Fibroblast of pulmonary artery (primary cell): ENCODE measurements at places on chromosomes 1 and 21.
A peak's percentile ranks its signal among the peaks of the same experiment; 100 is the strongest.

DNA sequence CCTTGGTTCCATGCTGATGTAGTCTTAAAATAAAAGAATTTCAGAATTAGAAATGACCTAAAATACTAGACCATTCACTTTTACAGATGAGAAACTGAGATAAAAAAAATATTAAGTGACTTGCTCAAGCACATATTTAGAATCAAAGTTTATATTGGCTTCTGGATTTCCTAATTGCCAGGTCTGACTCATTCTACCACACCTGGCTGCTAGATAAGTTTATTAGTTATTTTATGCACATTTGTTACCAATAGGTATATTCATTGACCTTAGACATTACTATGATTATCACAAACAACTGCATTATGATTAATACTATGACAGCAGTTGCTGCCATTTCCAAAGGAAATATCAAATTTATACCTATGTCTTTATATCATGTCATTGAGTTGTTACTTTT lies 497.5 kb downstream of the RWDD3 start:
- no peak for DNase-seq

- DNase-seq, result no peak
Observed at GRCh38 chr1:214006845-214007244, 19.1 kb downstream of the PROX1 start.

DNA sequence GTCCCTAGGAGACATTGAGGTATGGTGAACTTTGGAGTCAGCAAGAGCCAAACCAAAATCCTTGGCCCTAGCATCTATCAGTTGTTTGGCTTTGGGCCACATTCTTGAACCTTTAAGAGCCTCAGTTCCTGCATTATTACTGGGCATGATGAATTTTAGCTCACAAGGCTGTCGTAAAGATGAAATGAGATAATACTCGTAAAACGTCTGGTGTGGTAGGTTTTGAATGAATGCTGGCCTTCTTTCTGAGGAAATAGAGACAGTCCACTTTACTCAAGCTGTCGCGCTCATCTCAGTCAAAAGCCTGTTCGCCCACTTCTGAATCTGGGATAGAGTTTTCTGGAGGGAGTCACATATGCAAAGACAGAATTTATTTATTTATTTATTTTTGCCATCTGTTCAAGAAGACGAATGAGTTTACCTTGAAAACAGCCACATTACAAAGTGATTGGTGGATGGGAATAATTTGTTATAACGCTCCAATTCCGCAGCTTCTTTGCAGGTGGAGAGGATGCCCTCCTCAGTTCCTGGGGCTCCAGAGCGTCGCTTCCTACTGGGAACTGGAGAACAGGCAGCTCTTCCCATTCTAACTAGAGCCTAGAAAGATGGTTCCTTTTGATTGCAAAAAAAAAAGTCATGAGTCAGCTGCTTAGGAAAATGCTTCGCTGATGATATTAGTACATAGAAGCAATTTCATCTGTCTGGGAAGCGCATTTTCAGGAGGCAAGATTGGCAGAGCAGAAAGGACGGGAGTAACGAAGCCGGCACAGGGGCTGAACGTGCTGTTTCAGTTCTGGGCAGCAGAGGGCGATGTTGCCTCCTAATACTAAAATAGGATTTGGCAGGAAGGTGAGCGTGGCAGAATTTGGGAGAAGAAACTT lies 49.9 kb upstream of the CYP2J2 start:
- DNase-seq, result peak; percentile 69

DNA sequence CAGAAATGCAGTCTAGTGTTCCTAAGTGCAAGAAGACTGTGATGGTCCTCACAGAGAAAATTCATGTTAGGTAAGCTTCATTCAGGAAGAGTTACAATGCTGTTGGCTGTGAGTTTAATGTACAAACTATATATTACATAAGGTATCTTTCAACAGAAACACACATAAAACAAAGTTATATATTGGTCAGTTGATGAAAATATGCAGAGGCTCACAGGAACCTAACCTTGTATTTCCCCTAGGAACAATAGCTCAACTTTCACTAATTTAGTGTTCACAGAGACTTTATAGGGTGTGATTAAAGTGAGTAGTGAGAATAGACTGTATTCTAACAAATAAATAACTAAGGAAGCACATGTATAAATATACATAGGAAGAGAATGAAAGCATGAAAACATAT lies 676.9 kb upstream of the ADGRL4 start:
- no peak for DNase-seq

GRCh38 chr1:220426989-220427388 lies 100.9 kb upstream of the MARK1 start:
- no peak for DNase-seq

- no peak for DNase-seq
Observed at GRCh38 chr1:211200311-211200710, 58.9 kb upstream of the RCOR3 start.

- DNase-seq, result peak; percentile 97
Observed at GRCh38 chr1:153697191-153698019, 18.9 kb downstream of the NPR1 start.

- DNase-seq, result peak; percentile 86
Observed at GRCh38 chr21:46035809-46036695, 54.5 kb downstream of the COL6A1 start.

- no peak for DNase-seq
Observed at GRCh38 chr1:149848340-149849110, 50.8 kb upstream of the BOLA1 start.

DNA sequence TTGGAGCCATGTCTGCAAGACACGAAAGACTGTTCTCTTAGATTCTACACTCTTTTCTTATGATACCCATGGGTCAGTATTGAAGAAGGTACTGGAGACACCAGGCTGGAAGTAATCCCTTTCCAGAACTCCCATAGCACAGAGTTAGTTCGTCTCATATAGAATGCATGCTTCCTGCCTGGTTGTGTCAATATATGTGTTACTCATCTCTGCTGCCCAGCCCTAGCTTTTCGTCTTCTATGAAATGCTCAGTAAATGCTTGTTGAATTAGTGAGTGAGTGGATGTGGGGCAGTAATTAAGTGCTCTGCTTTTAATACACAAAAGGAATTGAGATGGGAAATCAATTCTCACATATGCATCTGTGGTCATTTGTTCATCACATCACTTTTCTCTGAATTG lies 32.1 kb downstream of the ADCY10 start:
- DNase-seq, result no peak

DNA sequence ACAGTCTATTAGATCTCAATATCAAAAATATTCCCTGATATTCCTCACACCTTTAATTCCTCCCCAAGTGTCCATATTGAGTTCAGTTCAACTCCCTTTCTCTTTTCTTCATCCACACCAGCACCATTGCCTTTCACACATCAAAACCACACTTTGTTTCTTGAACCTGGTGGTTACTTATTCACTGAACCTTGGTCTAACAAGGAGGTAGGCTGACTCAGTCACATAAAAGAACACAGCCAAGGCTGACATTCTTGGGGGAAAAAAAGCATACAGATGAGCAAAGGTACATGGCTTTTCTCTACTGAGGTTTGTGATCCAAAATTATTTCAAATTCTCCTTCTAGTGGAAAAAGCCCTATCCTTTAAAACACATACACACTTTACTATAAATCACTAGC lies 131.7 kb upstream of the USH2A start:
- no peak for DNase-seq

GRCh38 chr1:21344098-21344749 lies 54.0 kb upstream of the ECE1 start:
- no peak for DNase-seq

- DNase-seq, result no peak
Observed at GRCh38 chr1:24186711-24186992, 437 bp downstream of the IFNLR1 start.

DNA sequence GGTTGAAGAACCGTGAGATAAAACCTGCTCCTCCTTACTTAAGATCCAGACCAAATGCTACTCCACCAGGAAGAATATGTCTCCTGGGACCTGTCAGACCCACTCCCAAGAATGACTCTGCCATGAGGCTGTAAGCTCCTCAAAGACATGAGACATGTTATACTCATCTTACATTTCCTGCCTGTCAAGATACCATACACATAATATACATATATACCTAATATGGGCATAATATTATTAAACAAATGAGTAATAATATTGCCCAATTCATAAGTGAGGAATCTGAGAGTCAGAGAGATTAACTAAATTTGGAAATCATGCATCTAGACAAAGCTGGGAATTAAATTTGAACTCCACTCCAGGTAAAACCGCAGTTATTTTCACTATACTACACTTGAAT lies 634.9 kb downstream of the LMO4 start:
- peak; percentile 38 for DNase-seq

DNA sequence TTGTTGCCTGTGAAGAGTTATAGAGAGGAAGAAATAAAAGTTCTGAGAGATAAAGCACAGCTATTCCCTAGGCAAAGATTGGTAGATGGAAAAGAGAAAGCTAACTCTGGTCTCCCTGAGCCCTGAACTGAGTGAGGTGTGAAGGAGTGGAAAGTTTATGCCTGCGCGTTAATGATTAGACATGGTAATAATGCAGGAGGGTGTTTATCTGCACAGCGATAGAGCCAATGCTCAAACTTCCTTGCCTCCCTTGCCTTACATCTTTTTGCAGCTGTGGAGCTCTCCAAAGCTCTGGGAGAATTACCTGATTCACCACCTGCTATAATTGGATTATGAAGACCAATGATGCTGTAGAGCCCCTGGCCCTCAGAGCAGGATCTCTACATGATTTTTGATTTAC lies 32.8 kb upstream of the CHRM3 start:
- no peak for DNase-seq

DNA sequence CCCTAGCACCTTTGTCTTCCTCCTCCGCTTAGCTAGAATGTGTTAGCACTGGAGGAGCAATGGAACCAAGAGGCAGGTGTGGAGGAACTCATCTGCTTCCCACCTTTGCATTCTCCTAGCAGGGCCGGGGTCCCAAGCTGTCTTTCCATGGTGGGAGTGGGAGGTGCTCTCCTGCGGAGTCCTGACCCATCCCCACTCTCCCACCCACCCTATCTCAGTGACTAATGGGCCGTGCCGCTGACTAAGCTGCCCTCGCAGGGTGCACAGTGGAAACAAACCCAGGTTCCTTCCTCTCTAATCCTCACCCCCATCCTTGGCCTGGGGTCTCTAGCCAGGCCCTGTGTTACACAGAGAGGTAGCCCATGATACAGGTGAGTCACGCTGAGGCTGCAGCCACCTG lies 177.5 kb downstream of the HIVEP3 start:
- DNase-seq, result no peak

DNA sequence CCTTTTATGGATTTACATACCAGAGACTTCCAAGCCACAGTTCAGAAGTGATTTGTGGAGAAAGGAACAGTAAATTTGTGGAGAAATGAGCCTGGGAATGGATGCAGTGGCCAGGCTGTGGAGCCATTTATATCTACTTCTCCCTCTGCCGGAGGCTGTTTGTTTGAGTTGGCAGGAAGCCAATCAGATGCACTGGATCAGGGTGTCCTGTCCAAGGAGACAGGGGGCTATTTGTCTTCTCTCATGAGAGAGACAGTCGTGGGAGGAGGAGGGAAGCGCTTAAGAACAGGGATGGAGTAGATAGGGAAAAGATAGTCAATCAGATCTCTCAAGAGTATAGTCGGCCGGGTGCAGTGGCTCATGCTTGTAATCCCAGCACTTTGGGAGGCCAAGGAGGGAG lies 2.8 kb upstream of the HAPLN2 start:
- DNase-seq, result peak; percentile 64

GRCh38 chr1:38586993-38587646 lies 272.5 kb downstream of the RRAGC start:
- peak; percentile 19 for DNase-seq

DNA sequence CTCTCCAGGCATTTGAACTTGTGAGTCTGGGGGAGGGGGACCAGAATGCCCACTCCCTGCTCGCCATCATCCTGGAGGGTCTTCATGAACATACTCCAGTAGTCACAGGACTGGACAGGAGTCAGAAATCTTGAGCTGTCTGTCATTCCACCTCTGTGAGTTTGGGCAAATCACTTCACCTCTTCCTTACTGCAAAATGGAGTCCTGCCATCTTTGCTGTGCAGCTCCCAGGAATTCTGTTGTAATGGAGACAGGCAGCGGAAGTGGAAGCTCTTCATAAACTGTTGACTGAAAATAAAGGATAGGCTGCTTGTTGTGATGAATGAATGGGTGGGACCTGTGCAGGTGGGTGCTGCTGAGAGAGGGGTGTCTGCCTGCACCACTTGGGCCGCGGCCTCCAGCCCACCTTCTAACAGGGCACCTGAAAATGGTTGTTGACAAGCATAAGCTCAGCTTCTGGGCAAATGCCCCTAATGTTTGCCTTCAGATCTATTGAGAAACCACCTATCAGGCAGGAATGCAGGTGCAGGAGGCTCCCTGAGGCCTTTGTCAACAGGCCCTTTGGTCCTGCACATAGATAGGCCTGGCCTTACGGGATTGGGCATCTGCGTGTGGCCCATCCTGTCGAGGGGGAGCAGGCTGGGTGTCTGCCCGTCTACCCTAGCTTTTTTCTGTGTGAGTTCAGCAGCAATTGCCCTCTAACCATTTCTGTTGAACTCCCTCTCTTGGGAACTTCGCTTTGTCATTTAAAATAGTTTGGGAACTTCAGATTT lies 321.0 kb downstream of the RPS6KC1 start:
- no peak for DNase-seq

- DNase-seq, result no peak
Observed at GRCh38 chr1:61962631-61963030, 220.4 kb downstream of the PATJ start.

GRCh38 chr1:230026572-230026971 lies 40.5 kb upstream of the GALNT2 start:
- DNase-seq, result no peak

- no peak for DNase-seq
Observed at GRCh38 chr1:110610084-110610483, 3.9 kb upstream of the KCNA2 start.

GRCh38 chr1:26664802-26665201 lies 31.0 kb upstream of the ARID1A start:
- no peak for DNase-seq

GRCh38 chr1:208510192-208510952 lies 266.2 kb upstream of the PLXNA2 start:
- peak; percentile 3 for DNase-seq

DNA sequence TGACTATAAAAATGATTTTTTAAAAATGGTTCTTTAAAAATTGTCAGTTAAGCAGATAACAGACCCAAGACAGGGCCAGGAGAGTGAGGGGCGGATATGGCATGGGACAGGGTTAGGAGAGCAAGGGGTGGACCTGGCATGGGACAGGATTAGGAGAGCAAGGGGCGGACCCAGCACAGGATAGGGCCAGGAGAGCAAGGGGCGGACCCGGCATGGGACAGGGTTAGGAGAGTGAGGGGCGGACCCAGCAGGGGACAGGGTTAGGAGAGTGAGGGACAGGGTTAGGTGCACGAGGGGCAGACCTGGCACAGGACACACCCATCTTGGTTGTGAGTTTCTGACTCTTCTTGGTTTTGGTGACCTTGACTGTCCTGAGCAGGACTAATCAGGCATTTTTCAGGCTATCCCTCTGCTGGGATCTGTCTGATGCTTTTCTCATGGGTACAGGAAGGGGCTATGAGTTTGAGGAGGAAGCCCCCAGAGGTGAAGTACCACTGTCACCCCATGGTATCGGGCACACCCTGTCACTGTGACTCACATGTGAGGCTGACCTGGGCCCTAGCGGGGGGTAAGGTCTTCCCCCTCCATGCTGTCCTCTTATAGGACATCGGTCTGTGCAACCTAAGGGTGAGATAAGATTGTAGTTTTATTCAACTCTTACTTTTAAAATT lies 159.0 kb upstream of the COL6A1 start:
- no peak for DNase-seq

- peak; percentile 83 for DNase-seq
Observed at GRCh38 chr1:201481761-201482493, 12.9 kb upstream of the PHLDA3 start.
